ENCODE measurements at places on chromosomes 11 and 22.

- DNase-seq: no peak
These were observed 16.5 kb downstream of the SGSM1 start for GRCh38 chr22:24822471-24822870.

DNA sequence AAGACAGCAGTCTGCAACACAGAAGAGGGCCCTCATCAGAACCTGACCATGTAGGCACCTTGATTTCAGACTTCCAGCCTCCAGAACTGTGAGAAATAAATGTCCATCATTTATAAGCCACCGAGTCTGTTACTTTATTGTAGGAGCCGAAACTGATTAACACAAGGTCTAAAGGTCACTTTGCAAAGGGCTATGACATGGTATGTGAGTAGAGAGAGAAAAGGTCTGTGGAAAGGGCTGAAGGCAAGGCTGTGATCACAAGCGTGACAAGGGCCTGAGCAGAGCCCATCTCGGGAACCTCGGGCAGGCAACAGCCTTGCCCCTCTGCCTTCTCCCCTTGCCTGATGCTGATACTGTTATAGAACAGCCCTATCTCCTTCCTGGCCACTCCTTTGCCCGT is 73.4 kb upstream of the TEAD1 start:
- DNase-seq: no peak

DNA sequence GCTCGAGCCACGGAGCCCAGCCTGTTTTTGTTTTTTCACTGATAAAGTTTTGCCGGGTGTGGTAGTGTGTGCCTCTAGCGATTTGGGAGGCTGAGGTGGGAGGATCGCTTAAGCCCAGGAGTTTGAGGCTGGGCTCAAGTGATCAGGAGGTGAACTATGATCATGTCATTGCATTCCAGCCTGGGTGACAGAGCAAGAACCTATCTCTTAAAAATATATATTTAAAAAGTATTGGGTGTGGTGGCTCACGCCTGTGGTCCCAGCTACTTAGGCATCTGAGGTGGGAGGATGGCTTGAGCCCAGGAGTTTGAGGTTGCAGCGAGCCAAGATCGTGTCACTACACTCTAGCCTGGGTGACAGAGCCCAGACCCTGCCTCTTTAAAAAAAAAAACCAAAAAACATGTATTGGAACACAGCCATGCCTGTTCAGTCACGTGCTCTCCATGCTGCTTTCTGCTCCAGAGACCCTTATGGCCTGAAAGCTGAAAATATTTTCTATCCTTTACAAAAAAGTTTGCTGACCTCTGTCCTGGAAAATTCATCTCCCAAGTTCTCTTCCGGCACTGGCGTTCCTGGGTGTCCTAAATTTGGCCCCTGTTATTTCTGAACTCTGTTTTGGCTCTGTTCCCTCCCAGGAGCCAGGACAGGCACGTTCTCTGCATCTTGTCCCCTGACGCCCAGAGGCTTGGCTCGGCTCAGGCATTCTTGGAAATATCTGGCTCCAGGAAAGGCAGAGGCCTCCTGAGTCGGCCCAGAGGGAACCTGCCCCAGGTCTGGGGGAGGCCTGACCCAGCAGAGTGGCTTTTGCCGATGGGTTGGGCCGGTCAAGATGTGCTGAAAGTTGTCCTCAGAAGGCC is 61.3 kb upstream of the PPP6R3 start:
- peak; percentile 78 for DNase-seq

DNA sequence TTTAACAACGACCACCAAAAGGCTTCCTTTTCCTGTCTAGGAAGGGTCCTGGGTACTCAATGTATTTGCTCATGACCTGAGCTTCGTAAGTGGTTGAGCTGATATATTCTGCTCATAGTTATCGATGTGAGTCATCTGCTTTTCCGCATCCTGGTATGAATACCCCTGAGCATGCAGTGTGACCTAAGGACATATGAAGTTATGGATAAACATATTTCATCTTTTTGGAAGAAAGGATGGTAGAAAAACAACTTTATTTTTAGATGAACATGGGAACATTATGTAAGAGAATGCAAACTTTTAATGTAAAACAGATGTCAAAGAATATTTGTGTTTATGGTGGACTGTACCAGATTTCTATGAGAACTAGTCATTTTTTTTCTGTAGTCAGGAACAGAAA is 28.4 kb downstream of the TRPC6 start:
- DNase-seq: no peak
